ENCODE measurements at places on chromosomes 4 and X.

DNA sequence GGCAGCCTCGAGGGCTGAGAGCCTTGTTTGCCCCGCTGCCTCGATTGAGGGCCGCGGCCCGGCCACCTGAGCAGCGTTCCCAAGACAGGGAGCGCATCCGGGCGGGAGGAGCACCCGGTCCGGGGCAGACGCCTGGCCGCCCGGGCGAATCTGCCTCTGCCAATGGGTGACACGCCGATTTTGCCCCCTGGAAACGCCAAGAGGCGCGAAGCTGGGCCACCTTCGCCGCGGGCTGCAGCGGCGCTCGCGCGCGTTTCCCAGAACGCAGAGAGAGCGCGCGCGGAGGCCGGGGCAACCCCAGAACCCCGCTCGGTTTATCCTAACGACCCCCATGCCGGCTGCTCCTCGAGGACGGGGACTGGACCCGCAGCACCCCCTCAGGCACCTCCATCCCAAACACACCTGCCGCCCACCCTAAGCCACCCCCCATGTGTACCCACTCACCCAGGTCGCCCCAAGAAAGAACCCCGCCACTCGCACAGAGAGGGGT lies 575 bp downstream of the MAP7D2 start:
- H3K27me3 ChIP-seq = peaks cover 12% of the 10 kb centered on the region
- peak overlapping the region; percentile 34 for H3K4me3 ChIP-seq
- no peak for DNase-seq
- H3K4me1 ChIP-seq = no peaks in the 10 kb centered on the region
- no peak overlapping the region for H3K27ac ChIP-seq

GRCh38 chr4:52038103-52038912 lies at the start of gene SGCB:
Gene SGCB (minus strand): TSS chr4:52038299. CDS start chr4:52038259, 40 bp downstream.
- H3K27ac ChIP-seq = peak within 1 kb of the TSS; percentile 32
- peak within 1 kb of the TSS; percentile 82 for H3K4me3 ChIP-seq
- H3K27me3 ChIP-seq = peaks cover 10% of the 10 kb centered on the region
- H3K4me1 ChIP-seq = peaks cover 18% of the 10 kb centered on the region

- no peak overlapping the region for H3K27ac ChIP-seq
- H3K4me3 ChIP-seq = no peak overlapping the region
- no peak for DNase-seq
- H3K4me1 ChIP-seq = no peaks in the 10 kb centered on the region
Observed at GRCh38 chr4:142480244-142480643, 365.9 kb downstream of the INPP4B start.

DNA sequence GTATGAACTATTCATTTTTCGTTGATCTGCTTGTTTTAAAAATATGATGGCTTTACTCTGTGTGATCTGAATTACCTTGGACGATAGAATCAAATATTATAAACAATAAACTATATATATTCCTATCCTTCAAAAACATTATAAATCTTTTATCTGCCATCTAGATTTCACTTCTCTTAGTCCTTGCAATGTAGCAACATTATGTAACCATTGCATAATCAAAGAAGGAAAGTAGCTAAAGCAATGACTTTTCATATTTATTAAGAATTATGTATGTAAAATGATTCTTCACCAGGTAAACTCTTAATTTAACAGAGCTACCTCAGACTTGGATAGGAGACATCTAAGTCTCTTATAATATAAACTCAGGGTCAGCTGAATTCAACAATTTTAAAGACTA lies 210.5 kb downstream of the ADAMTS3 start:
- no peak for DNase-seq
- no peak overlapping the region for H3K27ac ChIP-seq
- H3K36me3 ChIP-seq = no peaks in the 10 kb centered on the region
- no peaks in the 10 kb centered on the region for H3K27me3 ChIP-seq

GRCh38 chr4:153573221-153573620 lies 107.1 kb downstream of the TMEM131L start:
- H3K36me3 ChIP-seq = peaks cover 14% of the 10 kb centered on the region
- no peak for DNase-seq
- H3K4me1 ChIP-seq = peaks cover 59% of the 10 kb centered on the region
- H3K27me3 ChIP-seq = no peaks in the 10 kb centered on the region
- H3K27ac ChIP-seq = peak overlapping the region; percentile 91
- H3K4me3 ChIP-seq = no peak overlapping the region

- no peaks in the 10 kb centered on the region for H3K27me3 ChIP-seq
- no peaks in the 10 kb centered on the region for H3K36me3 ChIP-seq
- no peak overlapping the region for H3K27ac ChIP-seq
- H3K4me3 ChIP-seq = no peak overlapping the region
Observed at GRCh38 chr4:129978315-129978714, 882.4 kb downstream of the C4orf33 start.

GRCh38 chrX:138504273-138504672 lies 207.2 kb downstream of the FGF13 start:
- H3K36me3 ChIP-seq = no peaks in the 10 kb centered on the region
- H3K4me3 ChIP-seq = no peak overlapping the region
- H3K27me3 ChIP-seq = no peaks in the 10 kb centered on the region
- H3K4me1 ChIP-seq = no peaks in the 10 kb centered on the region
- H3K27ac ChIP-seq = no peak overlapping the region
- DNase-seq = no peak

GRCh38 chrX:46461660-46462191 lies 83.5 kb downstream of the ZNF674 start:
- H3K4me1 ChIP-seq = peaks cover 7% of the 10 kb centered on the region
- peaks cover 15% of the 10 kb centered on the region for H3K36me3 ChIP-seq
- peak overlapping the region; percentile 9 for H3K4me3 ChIP-seq
- no peaks in the 10 kb centered on the region for H3K27me3 ChIP-seq
- no peak for DNase-seq

- peaks cover 8% of the 10 kb centered on the region for H3K4me1 ChIP-seq
- H3K36me3 ChIP-seq = no peaks in the 10 kb centered on the region
- peak overlapping the region; percentile 18 for H3K4me3 ChIP-seq
- peaks cover 13% of the 10 kb centered on the region for H3K27me3 ChIP-seq
Observed at GRCh38 chr4:76420188-76420761, 666 bp downstream of the CCDC158 start.

DNA sequence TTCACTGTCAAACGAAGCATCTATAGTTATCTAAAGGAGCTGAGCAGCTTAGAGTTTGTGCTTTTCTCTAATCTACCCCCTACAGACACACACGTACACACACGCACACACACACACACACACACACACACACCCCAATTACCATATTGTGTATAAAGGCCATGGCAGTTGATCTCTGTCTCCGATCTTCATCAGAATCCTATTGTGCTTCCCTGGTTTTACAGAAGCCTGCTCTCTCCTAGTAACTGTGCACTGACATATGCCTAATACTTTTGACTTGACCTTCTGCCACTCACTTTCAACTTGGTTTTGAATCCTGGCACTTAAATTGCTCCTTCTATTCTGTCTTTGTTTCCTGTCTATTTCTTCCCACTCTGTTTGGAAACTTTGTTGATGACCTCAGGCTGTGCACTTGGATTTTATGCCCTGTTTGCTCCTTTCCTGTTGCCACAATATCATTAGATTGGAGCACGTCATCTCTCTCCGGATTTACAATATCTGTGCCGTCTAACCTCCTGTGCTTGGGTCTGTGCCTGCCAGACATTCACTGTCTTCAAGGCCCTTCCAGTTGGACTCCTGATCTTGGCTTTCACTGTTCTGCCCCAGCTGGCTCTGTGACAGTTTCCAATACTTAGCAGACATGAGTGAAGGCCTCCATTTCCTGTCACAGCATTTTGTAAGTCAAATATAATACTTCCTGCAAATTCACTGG lies 928.1 kb downstream of the FAT4 start:
- no peak overlapping the region for H3K4me3 ChIP-seq
- no peaks in the 10 kb centered on the region for H3K4me1 ChIP-seq
- H3K27ac ChIP-seq = no peak overlapping the region

GRCh38 chr4:106898621-106899230 lies 137.4 kb downstream of the DKK2 start:
- H3K36me3 ChIP-seq = no peaks in the 10 kb centered on the region
- no peaks in the 10 kb centered on the region for H3K4me1 ChIP-seq
- no peaks in the 10 kb centered on the region for H3K27me3 ChIP-seq

GRCh38 chr4:8648296-8648695 lies 55.7 kb downstream of the CPZ start:
- no peaks in the 10 kb centered on the region for H3K36me3 ChIP-seq
- no peaks in the 10 kb centered on the region for H3K4me1 ChIP-seq
- no peaks in the 10 kb centered on the region for H3K27me3 ChIP-seq
- no peak overlapping the region for H3K27ac ChIP-seq

DNA sequence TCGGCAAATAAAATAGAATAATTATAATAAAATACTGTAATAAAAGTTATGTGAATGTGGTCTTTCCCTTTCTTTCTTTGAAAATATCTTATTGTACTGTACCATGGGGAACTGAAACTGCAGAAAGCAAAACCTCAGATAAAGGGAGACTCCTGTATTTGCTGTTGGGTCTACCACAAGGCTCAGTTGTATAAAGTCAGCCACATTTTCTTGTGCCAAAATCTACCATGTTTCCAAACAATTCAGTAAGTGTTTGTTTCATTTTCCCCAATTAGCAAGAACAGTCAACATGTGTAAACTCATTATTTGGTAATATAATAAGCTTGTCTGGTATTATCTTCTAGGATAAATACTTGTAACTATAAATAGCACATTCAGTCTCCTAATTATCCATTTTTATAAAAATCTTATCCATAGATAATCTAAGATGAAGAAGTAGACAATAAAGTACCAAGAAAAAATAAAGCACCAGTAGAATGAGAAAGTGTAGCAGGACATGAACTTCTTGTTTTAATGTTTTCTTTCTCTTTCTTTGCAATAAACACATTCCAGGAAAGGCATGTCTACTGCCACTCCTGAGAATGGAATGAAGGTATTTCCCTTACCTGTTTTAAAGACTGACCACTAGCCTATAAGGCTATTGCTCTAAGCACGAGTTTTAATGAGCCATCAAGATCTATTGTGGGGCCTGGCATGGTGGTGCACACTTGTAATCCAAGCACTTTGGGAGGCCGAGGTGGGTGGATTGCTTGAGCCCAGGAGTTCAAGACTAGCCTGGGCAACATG lies 15.0 kb upstream of the OTUD4 start:
- DNase-seq = peak; percentile 31
- no peak overlapping the region for H3K4me3 ChIP-seq
- H3K36me3 ChIP-seq = no peaks in the 10 kb centered on the region
- no peak overlapping the region for H3K27ac ChIP-seq

GRCh38 chrX:103513476-103514108 lies 5.7 kb downstream of the RAB40A start:
- H3K4me1 ChIP-seq = no peaks in the 10 kb centered on the region
- no peaks in the 10 kb centered on the region for H3K27me3 ChIP-seq

DNA sequence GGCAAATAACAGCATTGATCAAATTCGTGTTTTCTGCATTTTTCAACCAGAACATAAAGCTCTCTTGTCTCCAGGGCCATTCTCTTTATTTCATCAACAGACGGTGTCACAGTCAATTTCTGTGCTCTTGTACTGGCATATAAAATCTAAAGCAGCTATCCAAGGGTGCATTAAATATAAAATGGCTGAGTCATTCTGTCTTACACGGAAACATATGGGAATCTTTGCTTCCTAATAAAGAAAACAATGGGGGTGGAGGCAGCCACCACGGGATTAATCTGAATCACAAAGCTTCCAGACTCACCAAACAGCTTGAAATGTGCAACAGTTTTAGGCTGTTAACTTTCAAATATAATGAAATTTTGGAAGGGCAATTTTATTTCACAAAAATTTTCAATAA lies 132.6 kb downstream of the IL15 start:
- H3K4me3 ChIP-seq = no peak overlapping the region
- peaks cover 7% of the 10 kb centered on the region for H3K4me1 ChIP-seq
- peaks cover 2% of the 10 kb centered on the region for H3K36me3 ChIP-seq
- H3K27ac ChIP-seq = no peak overlapping the region
- peaks cover 2% of the 10 kb centered on the region for H3K27me3 ChIP-seq

DNA sequence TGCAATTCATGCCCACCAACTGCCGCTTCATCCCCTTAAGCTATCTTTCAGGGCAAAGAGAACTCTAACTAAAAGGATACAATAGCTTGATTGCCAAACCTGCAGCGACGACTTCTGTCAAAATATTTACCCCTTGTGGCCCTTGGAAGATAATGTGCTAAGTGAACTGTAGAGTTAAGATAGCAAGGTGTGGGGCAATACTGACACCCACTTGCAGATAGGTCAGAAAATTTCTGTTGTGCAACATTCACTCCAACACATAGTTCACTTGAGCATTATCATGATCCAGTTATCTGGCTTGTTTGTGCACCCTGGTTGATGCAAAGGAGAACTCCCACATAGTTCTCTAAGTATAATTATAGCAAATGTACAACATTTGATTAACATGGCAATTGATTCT lies 55.6 kb downstream of the RHOXF2B start:
- no peak overlapping the region for H3K27ac ChIP-seq
- no peaks in the 10 kb centered on the region for H3K4me1 ChIP-seq
- H3K4me3 ChIP-seq = no peak overlapping the region
- H3K36me3 ChIP-seq = no peaks in the 10 kb centered on the region
- DNase-seq = no peak
- H3K27me3 ChIP-seq = peaks cover 8% of the 10 kb centered on the region

GRCh38 chr4:119797238-119797894 lies 168.8 kb upstream of the PDE5A start:
- H3K27ac ChIP-seq = no peak overlapping the region
- no peak for DNase-seq
- no peaks in the 10 kb centered on the region for H3K27me3 ChIP-seq

GRCh38 chrX:77820091-77820727 lies 34.2 kb upstream of the ATRX start:
- H3K4me3 ChIP-seq = no peak overlapping the region
- no peaks in the 10 kb centered on the region for H3K27me3 ChIP-seq
- no peak for DNase-seq
- peaks cover 5% of the 10 kb centered on the region for H3K36me3 ChIP-seq

DNA sequence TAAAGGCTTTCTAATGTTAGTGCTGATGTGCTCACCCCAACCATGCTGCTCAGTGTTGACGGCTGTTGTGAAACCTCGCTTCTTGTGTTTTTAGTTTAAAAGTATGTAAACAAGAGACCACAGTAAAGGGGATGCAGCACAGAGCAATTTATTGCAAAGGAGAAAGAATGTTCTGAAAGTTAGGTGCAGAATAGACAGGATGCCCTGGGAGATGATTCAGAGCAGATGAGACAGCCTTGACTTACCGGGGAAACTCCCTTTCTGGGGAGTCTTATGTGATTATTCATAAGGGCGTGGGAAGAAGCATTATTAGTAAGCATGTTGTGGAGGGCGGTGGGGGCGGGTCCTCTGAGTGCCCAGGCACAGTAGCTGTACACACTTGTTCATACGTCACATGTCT lies 47.7 kb downstream of the EVC start:
- no peak overlapping the region for H3K4me3 ChIP-seq
- no peaks in the 10 kb centered on the region for H3K36me3 ChIP-seq
- H3K27ac ChIP-seq = no peak overlapping the region
- peaks cover 3% of the 10 kb centered on the region for H3K27me3 ChIP-seq
- H3K4me1 ChIP-seq = no peaks in the 10 kb centered on the region
- no peak for DNase-seq

GRCh38 chr4:103144926-103145325 lies 45.3 kb upstream of the BDH2 start:
- H3K27ac ChIP-seq = no peak overlapping the region
- peaks cover 8% of the 10 kb centered on the region for H3K4me1 ChIP-seq
- no peaks in the 10 kb centered on the region for H3K36me3 ChIP-seq
- no peak for DNase-seq
- no peak overlapping the region for H3K4me3 ChIP-seq
- no peaks in the 10 kb centered on the region for H3K27me3 ChIP-seq
